SK-N-SH (cell line): ENCODE measurements at places on chromosomes 12 and 14.

GRCh38 chr14:55540847-55541773 lies 38.9 kb upstream of the KTN1 start:
- DNase-seq: no peak

DNA sequence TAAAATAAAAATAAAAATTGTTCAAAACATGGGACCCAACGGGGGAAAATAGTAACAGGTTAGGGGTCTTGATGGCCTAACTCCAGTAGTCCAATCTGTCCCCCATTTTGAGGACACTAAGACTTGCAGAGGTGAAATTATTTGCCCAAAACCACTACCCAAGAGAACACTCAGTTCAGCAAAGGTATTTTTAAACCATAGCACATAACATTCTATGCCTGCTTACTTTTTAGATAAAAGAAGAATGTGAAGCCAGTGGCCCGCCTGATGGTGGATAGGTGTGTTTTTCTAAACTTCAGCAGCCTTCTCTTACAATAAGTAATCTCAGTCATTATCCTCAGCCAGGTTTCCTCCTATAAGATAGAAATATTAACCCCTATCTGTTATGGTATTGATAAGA lies 45.5 kb downstream of the ZNF641 start:
- no peak for DNase-seq

DNA sequence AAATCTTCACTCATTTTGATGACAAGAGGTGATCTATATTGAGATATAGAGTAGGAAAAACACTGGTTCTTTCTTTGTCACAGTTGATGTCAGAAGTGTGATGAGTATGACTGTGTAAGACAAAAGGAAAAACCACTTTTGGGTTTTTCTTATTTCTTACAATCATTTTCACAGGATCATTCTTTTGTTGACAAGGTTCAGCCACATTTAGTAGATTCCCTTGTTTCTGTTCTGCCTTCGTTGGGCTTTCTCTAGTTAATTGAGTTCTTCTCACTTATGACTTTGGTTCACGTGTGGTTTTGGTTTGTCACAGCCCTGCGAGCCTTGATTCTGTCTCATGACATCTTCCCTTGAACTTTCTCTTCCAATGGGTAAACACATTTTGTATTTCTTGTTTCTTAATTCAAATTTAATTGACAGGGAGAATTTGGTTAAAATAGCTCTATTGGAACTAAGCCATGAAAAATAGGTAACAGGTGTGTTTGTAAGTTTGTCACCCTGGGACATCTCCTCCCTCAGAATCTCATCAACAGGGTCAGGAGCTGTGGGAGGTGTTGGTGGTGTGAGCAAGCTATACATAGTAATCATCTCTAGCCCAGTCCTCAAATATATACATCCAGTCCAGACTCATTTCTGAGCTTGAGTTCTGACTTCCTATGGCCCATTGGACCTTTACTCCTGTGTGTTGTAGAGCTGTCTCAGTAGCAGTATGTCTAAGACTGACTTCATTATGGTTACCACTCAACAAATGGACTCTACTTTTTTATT lies 255.3 kb downstream of the BMP4 start:
- no peak for DNase-seq

- DNase-seq: no peak
These were observed 212.8 kb upstream of the SSTR1 start for GRCh38 chr14:37994846-37995372.

DNA sequence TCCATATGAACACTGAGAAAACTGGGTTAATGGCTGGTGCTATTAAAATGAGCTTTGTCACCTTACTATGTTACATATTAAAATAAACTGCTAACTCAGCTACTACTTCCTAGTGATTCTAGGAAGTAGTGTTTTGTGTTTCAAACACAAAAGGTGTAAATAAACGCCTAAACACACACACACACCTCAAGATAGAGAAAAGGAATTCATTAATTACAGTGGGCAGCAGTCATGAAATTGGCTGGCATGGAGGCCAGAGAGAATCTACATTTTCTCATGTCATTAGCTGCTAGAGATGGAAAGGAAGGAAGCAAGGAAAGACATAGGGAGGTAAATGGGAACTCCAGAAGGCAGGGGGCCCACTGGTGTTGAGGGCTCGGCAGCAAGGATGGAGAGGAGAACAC lies 787 bp upstream of the PRMT5 start:
- DNase-seq: no peak

GRCh38 chr12:117447665-117448366 lies 86.4 kb upstream of the NOS1 start:
- DNase-seq: no peak

DNA sequence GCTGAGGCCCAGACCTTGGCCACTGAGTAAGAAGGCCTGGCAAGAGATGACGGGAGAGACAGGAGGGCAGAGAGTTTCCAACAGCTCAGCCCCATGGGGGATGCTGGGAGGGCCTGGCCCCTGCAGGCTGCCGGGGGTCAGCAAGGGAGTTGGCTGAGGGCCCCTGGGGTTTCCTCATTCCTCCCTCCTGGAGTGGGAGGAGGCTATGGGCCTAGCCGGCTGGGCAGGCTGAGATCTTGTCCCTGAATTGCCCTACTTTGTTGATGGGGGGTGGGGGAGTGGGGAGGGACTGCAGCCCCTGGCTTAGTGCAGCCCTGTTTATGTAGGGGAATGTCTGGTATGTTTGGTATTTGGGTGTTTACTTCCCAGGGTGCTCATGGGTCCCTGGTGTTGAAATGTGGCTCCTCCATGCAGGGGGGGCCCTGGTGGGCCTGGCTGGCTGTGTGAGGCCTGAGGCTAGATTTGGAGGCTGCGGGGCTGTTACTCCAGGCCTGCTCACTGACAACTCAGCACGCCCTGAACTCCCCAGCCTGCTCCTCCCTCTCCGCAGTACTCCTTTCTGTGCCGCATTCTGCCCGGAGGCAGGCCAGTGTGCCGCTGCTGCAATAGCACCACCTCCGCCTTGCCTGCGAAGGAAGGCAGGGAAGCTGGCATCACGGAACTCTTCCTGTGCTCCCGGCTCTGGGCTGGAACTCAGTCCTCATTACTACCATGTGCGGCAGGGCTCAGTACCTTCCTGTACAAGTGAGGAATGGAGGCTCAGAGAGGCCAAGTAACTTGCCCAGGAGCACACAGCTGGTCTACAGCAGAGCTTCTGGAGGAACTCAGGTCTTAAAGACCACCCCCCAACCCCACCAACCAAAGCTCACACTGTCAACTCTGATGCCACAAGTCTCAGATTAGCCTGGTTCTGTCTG lies 25.3 kb downstream of the JDP2 start:
- peak; percentile 39 for DNase-seq

DNA sequence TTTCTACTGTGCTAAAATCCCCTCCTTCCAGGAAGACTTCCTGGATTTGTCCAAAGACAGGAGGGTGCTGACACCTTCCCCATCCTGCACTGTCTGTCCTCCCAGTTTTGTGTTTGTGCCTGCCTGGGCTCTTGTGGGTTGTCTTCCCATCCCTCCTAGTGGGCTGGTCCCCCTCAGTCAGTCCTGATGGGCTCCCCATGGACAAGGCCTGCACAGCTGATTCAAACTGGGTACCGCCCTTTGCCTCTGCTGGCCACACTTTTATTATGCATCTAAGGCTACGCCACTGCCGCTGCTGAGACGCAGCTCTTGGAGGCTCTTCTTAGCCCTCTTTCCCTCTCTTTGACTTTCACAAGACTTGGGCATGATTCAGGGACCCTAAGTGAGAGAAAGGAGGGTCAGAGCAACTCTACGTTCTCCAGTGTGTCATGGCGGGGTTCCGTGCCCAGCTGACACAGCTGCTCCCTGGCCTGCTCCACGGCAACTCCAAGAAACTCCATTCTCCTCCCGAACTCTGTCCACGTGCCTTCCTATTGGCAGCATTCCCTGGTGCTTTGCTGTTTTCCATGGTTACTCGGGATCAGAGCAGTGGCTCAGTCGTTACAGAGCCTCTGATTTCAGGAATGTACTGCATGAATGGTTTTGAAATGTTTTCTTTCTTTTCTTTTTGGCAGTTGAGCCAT lies 3.8 kb upstream of the KRT85 start:
- no peak for DNase-seq

DNA sequence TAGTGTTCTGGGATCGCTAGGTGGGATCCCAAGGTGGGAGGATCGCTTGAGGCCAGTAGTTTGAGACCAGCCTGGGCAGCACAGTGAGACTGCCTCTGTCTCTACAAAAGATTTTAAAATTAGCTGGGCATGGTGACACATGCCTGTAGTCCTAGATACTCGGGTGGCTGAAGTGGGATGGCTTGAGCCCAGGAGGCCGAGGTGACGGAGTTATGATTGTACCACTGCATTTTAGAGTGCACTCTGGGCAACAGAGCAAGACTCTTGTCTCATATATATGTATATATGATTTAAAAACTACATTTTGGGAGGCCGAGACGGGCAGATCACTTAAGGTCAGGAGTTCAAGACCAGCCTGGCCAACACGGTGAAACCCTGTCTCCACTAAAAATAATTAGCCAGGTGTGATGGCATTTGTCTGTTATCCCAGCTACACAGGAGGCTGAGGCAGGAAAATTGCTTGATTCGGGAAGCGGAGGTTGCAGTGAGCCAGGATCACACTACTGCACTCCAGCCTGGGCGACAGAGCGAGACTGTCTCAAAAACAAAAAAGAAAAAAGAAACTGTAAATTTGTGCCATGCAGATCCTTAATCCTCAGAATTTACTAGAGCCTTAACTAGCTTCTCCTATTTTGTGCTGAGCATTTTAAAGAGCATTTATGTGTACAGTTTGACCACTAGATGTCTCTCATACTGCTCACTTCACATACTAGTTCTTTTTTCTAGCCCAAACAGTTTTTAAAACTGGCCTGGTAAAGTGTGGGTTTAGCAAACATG lies 114.8 kb downstream of the MON2 start:
- peak; percentile 39 for DNase-seq

DNA sequence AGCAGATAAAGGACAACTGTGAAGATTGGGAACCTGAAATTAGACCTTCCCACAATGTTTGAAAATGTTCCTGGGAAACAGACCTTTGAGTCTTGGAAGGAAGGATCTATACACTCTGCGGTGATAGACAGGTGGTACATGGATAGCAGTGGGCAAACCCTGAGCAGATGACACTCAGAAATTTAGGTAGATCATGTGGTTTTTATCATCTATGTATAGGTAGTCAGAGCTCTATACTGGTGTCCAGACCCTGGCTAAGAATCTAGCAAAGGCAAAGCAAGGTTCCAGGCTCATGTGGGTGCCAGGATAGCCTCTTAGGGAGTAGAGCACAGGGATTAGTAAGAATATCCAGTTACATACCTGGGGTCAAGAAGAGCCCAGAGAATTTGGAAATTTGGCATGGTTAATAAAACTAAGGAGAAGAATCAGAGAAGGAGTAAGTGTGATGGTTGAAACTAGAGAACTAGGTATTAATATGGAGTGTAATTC lies 331.2 kb upstream of the FBXO33 start:
- DNase-seq: no peak

- no peak for DNase-seq
These were observed 51.9 kb downstream of the TESPA1 start for GRCh38 chr12:54932691-54933090.

- DNase-seq: no peak
These were observed 158.4 kb upstream of the RASSF8 start for GRCh38 chr12:25800101-25800500.

GRCh38 chr14:34502001-34502400 lies 37.5 kb downstream of the EAPP start:
- DNase-seq: no peak

DNA sequence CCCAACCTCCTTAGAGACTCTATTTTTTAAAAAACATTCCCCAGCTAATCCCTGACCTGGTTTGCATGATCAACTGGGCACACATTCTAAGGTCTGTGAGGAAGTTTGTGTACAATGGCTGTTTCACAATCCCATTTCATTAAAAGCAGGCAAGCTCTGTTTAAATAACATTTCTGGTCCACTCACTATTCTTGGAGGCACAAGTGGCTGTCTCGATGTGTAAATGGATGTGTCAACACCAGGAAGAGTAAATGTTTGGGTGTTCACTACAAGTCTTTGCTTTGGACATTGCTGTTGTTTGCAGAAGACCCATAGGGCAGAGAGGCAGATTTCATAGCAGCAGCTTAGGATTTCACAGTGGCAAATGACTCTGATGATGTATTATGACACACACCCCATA lies 98.3 kb downstream of the PDZRN4 start:
- DNase-seq: no peak

DNA sequence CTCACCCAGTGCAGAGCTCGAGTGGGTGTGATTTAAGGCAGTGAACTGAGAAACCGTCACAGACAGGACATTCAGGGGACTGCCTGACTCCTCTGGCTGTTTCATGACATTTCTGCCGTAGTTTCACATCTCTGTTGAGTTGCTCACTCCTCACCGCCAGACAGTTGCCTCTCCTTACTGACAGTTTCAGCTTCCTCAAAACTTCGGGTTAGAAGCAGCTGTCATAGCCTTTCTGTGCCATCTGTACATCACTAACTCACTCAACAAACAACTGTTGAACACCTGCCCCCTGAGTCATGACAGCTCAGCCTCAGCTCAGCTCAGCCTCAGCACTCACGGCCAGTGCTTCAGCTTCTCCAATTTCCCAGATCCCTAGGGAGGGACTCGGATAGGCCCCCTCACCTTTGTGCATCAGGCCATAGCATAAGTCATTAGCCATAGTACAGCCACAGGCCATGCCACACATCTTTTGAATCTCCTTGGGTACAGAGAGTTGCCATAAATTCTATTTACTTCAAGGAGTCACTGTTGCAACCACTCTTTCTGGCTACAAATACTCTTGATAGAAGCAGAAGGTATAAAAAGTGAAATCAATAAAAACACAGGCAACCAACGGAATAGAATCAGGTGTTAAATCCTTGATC lies 6.2 kb upstream of the SLC15A4 start:
- no peak for DNase-seq

GRCh38 chr12:97567619-97568110 lies 105.1 kb downstream of the RMST start:
- no peak for DNase-seq

GRCh38 chr14:29030970-29031369 lies 264.4 kb downstream of the FOXG1 start:
- no peak for DNase-seq

- no peak for DNase-seq
These were observed 7.5 kb downstream of the RESF1 start for GRCh38 chr12:31966558-31967205.

- DNase-seq: no peak
These were observed 4.3 kb downstream of the CPNE6 start for GRCh38 chr14:24075485-24076301.
